ENCODE measurements at places on chromosomes 3 and 15. TPM values are rescaled to one million over a fixed set of nuclear protein-coding genes. Genes with fewer than 3 reads are reported as not detected.

CCR1 gene
- not detected for total RNA-seq

MEIS2 gene
- not detected for total RNA-seq

TM4SF18 gene
- total RNA-seq: 1.0 TPM

CLDN16 gene
- total RNA-seq: not detected

TMEM207 gene
- not detected for total RNA-seq

Measured in GM23338 (cell line).